Stimulated activated CD4-positive, alpha-beta T cell treated with anti-CD3 and anti-CD28 coated beads, Interleukin-1b, Interleukin-23, amount 100 ng/mL, for 1 hour (primary cell): ENCODE measurements at places on chromosomes 7 and 10.

DNA sequence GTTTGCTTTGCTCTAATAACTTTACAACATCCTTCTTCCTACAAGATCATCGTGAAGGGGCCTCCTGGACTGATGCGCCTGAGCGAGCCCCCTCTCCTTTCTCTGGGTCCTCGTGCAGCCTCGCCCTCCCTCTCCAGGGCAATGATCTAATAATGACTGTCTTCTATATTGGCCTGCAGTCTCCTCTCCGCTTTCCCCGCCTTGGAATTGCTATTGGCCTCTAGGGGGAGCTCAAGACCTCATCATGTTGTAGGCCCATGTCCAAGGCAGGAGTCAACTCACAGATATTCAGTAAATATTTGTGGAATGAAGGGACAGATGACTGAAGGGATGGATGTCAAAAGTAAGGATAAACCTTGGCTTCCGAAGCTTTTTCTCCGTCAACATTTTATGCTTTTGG is 1180.3 kb downstream of the TYW1 start:
- no peak for DNase-seq

- no peak for DNase-seq
These were observed 71.4 kb downstream of the SGMS1 start for GRCh38 chr10:50552308-50552707.

GRCh38 chr7:146636581-146636980 is 520.0 kb downstream of the CNTNAP2 start:
- no peak for DNase-seq

- no peak for DNase-seq
These were observed at the start of gene CARD11 for GRCh38 chr7:3043544-3044371. Gene CARD11 (minus strand): TSS chr7:3043867. CDS start chr7:2958506, 85,361 bp downstream.

DNA sequence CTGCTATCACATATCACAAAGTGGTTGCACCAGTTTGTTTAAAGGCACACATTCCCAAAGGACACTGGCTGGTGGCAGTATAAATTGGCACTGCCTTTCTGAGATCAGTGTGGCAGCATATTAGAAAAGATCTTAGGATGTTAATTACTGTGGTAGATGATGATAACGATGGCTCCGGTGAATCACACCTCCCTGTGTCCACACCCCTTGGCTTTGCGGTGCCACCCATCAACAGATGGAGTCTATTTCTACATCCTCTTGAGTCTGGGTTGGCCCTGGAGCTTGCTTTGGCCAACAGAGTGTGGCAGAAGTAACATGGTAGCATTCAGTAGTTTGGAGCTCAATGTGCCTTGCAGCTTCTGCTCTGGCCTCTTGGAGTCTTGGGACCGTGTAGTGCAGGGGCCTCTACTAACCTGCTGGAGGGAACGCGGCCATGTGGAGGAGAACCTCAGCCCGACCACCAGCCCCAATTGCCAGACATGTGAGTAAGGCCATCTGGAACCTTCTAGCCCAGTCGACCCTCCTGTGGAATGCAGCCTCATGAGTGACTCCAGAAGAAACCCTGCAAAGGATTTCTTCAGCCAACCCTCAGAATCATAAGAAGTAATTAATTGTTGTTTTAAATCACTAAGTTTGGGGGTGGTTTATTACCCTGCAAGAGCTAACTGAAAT is 27.2 kb upstream of the PLEKHA1 start:
- DNase-seq, result no peak

DNA sequence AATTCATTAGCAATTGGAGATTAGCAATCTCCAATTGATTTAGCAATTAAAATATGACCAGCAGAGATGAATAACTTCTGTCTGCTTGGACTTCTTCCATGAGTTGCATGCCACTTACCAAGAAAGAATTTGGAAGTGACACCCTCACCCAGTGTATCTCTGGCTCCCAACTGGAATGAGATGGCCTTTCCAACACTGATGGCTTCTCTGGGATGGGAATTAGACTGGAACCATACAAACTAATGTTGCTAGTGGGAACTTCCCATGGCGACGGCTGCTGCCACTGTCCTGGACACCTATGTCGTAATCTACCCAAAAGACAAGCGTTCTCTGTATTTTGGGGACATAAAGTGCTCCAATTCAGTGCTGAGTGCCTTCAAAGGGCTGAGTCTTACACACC is 192.3 kb downstream of the COBL start:
- no peak for DNase-seq

GRCh38 chr7:22355620-22356009 is 1.3 kb downstream of the RAPGEF5 start:
- no peak for DNase-seq

DNA sequence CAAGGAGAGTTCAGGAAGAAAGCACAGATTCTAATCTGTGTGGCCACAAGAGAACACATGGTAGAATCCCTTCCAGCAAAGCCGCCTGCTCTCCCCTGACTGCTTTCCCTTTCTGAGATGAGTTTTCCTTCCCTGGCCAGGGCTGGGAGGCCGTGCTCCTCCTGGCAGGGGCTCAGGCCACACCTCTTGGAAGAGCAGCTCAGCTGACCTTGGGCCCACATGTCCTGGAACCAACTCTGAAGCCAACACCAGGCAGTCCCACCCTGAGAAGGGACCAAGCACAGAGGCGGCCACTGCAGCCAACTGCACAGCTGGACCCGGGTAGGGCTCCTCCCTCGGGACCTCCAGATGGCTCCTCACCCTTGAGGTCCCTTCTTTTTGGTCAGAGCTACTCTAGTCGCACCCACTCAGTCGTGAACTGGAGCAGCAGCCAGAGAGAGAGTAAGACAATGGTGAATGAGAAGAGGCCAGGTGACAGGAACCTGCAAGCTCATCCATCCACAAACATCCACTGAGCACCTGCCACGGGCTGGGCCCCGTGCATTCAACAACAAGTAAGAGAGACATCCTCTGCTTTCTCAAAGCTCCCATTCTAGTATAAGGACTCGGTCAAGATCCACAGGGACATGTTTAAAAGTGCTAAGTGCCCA is 40.3 kb downstream of the FAM53B start:
- no peak for DNase-seq

GRCh38 chr10:130042381-130042780 is 68.2 kb downstream of the C10orf143 start:
- DNase-seq, result no peak

- no peak for DNase-seq
These were observed 424.2 kb upstream of the LRGUK start for GRCh38 chr7:133702960-133703359.

- DNase-seq, result no peak
These were observed 5.0 kb downstream of the PRKAG2 start for GRCh38 chr7:151871904-151872303.

DNA sequence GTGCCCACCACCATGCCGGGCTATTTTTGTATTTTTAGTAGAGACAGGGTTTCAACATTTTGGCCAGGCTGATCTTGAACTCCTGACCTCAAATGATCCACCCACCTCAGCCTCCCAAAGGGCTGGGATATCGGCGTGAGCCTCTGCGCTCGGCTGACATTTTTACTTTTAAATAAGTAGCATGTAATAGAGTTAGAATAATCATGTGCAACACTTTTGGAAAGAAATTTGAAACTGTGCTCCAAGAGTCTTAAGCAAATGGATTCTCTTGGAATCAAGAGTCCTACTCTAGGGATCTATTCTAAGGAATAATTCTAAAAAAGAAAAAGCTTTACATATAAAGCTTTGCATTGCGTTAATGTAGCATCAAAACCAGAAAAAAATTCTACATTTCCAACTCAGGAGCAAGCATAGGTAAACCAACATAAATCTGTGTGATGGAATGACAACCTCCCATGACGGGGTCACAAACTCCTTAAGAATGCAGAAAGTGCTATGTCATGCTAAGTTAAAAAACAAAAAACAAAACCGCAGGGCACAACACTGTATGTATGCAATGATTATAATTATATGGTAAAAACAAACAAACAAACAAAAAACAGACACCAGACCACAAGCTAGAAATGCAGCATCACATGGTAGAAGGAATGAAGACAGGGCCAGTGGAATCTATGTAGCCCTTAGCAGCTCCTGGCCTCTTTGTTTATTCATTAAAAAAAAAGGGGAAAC is 98.7 kb downstream of the RNF216 start:
- no peak for DNase-seq

GRCh38 chr10:9895453-9895852 is 1122.2 kb upstream of the CELF2 start:
- DNase-seq, result no peak

DNA sequence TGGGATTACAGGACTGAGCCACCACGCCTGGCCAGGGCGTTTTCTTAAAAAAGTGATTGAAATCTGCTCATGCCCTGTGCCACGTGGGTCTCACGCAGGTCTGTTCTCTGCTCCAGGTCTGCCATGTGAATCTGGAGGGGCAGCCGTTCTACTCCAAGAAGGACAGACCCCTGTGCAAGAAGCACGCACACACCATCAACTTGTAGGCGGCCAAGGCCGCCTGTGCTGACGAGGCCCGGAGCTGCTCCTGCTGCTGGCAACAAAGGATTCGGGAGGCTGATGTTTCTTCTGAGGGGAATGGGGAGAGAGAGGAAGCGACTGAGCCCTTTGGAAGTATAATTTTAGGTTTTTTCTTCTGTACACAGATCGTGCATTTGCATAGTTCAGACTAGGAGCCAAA is 23.6 kb upstream of the BMPR1A start:
- no peak for DNase-seq

DNA sequence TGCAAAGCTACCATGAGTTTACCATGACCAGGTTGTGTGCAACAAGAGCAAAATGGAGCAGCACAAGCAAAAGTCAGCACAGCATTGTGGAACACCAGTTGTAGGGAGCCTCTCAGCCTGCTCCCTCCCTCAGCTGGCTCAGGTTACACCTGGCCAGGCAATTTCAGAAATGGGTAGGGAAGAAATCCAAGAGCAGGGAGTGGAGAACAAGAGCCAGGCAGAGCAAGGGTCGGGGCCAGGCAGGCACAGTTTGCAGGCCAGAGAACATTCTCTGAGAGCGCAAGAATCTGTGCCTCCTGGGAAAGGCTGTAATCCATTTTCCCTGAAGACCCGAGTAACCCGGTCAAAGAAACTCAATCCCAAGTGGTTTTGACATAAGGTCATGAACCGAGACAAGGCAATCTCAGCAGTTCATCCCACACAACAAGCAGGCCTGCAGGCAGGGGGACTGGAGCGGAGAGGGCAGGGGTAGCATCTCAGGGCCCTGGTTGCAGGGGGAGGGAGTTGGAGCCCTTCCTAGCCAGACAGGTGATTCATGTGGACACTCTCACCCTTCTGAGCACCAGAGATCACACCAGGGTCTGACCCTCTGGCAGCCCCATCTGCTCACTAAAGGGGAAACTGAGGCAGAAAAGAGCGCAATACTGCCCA is 258.4 kb downstream of the PLXNA4 start:
- DNase-seq, result no peak

DNA sequence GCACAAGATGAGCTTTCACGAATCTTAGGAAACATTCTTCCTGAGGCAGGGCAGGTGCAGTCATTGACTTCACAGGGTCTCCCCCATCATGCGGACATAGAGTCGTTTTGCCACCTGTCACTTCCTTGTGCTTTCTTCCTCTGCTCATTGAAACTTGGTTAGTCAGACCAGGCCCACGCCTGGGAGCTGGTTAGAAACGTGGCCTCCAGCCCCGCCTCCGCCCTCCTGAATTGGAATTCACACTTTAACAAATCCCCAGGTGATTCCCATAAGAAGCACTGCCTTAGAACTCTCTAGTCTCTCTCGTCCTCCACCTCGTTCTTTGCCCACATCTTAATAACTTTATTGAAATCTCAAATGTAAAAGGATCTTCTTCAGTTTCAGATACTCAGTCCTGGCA is 265.5 kb upstream of the FZD8 start:
- no peak for DNase-seq

GRCh38 chr7:7889791-7890568 is 78.6 kb upstream of the GLCCI1 start:
- DNase-seq, result no peak

- no peak for DNase-seq
These were observed 34.4 kb upstream of the DYNC1I1 start for GRCh38 chr7:95737828-95738505.

- DNase-seq, result peak; percentile 52
These were observed at the start of gene KBTBD2 for GRCh38 chr7:32891043-32891799. Gene KBTBD2 (minus strand): TSS chr7:32891760. CDS start chr7:32879604, 12,156 bp downstream.

- no peak for DNase-seq
These were observed 484 bp upstream of the MSRB2 start for GRCh38 chr10:23094786-23095403.

- DNase-seq, result no peak
These were observed 16.8 kb upstream of the CCDC172 start for GRCh38 chr10:116307455-116307854.
